ENCODE measurements at places on chromosomes 11 and 22. TPM values are rescaled to one million over a fixed set of nuclear protein-coding genes. Genes with fewer than 3 reads are reported as not detected.

DNA sequence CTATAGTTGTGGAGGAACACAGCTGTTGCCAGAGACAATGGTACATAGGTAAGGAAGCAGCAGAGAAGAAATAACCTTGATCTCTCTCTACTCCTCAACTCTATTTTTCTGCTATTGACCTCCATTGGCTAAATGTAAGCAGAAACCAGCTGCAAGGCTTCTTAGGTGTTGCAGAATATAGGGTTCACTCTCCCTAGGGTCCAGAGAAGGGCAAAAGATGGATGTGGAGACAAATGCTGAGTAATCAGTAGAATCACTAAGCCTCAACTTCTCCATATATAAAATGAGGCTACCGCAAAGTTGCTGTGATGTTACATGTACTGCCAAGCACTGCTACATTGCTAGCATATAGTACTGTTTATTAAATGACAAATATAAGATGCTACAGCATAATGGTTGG, 120.6 kb downstream of the PDE3B start:
- no peak for DNase-seq

Gene SLC7A4
- total RNA-seq, result 0.28 TPM

GRCh38 chr11:118314988-118315411, 10.5 kb downstream of the CD3E start:
- DNase-seq, result no peak

Gene CASP5
- not detected for total RNA-seq

Gene FAM111B
- total RNA-seq, result 1.3 TPM

DNA sequence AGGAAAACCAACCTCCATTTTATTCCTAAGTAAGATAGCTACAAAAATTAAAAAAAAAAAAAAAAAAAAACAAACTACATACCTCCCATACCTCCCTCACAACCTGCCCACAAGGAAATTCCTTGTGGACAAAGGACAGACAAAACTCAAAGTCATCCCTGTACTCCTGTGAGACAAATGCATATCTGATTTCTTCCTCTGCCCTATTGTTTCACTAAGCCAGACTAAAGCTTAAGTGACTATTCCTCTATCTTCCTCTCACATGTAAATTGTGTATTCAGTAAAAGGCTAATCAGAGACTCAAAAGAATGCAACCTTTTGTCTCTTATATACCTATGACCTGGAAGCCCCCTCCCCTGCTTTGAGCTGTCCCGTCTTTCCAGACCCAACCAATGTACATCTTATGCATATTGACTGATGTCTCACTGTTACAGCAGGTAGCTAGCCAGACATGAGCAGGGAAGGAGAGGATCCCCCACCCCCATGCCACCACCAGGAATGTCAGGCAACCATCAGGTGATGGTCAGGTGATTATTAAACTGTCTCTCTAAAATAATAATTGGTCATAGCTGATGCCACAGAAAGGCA, 289.4 kb downstream of the SBF2 start:
- DNase-seq, result no peak

- DNase-seq, result peak; percentile 67
These were observed 1.3 kb upstream of the KDM2A start for GRCh38 chr11:67117672-67118180.

- DNase-seq, result peak; percentile 85
These were observed 12.9 kb downstream of the KRTAP5-5 start for GRCh38 chr11:1642288-1643145.

DNA sequence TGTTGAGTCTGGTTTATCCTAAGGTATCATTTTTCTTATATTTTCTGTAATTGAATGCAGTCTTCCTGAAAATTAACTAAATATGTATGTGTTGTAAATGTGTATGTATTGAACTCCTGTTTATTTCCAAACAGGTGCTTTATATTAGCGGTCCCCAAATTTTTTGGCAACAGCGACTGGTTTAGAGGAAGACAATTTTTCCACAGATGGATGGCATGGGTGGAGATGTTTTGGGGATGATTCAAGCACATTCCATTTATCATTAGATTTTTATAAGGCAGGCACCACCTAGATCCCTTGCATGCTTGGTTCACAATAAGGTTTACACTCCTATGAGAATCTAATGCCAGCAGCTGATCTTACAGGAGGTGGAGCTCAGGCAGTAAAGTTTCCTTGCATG, 210.5 kb upstream of the ANO3 start:
- DNase-seq, result no peak

GRCh38 chr11:8080674-8081590, at the start of gene TUB:
TUB (plus strand) TSS chr11:8081211; CDS start chr11:8081511, 300 bp downstream.
- peak; percentile 69 for DNase-seq

GRCh38 chr22:27247701-27248434, 553.7 kb downstream of the MN1 start:
- DNase-seq, result no peak

- no peak for DNase-seq
These were observed 42.0 kb downstream of the MS4A2 start for GRCh38 chr11:60130496-60130895.

Gene LDHAL6A
- total RNA-seq, result not detected

- no peak for DNase-seq
These were observed 314.6 kb downstream of the LARGE1 start for GRCh38 chr22:33605666-33606065.

Gene EEF1G
- total RNA-seq, result 1,017 TPM

DNA sequence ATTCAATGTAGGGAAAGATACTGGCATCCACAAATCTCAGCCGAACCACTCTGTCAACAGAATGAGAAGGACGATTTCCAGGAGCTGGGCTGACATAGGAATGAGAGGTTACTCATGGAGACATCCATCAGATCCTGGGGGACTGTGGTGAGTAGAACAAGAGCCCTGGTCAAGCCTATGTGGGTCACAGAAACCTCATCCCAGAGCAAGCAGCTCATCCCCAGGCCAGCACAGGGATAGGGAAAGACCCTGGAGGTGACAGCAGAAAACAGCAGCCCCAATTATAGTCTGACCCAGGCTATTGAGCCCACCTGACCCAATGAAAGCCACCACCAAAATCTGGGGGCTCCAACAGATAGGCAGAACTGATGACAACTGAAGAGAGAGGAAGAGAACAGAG, 128.0 kb upstream of the SERPIND1 start:
- no peak for DNase-seq

Gene IL10RA
- total RNA-seq, result 0.12 TPM

Gene TYR
- not detected for total RNA-seq

DNA sequence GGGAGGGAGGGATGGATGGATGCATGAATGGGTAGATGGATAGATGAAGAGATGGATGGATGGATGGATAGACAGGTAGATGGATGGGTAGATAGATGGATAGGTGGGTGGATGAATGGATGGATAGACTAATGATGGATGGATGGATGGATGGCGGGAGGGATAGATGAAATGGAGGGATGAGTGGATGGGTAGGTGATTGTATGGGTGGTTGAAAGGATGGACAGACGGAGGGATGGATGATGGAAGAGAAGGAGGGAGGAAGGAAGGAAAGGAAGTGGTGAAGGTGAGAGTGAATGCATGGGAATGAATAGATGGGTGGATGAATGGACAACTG, 3.7 kb upstream of the TNNT3 start:
- no peak for DNase-seq

Gene SLC6A5
- not detected for total RNA-seq

Gene PDGFD
- total RNA-seq, result 0.45 TPM

DNA sequence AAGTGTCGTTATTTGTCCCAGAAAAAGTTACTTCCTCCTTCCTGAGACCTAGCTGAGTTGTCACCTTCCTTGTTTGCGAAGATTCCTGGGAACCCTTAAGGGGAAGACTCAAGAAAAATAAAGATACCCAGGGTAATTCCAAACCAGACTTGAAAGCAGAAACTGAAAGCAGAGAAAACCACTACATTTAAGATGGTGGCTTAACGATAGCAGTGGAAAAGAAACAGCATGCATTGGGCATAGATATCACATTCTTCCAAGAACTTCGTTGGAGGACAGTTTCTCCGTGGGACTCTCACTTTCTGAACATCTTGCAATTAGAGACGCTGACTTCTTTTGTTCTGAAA, 89.1 kb downstream of the FAM76B start:
- no peak for DNase-seq

- DNase-seq, result no peak
These were observed 484.5 kb downstream of the MN1 start for GRCh38 chr22:27317096-27317495.

- DNase-seq, result no peak
These were observed 90.1 kb downstream of the TEAD1 start for GRCh38 chr11:12764187-12764914.

- no peak for DNase-seq
These were observed 114.0 kb upstream of the SERPIND1 start for GRCh38 chr22:20659920-20660319.

DNA sequence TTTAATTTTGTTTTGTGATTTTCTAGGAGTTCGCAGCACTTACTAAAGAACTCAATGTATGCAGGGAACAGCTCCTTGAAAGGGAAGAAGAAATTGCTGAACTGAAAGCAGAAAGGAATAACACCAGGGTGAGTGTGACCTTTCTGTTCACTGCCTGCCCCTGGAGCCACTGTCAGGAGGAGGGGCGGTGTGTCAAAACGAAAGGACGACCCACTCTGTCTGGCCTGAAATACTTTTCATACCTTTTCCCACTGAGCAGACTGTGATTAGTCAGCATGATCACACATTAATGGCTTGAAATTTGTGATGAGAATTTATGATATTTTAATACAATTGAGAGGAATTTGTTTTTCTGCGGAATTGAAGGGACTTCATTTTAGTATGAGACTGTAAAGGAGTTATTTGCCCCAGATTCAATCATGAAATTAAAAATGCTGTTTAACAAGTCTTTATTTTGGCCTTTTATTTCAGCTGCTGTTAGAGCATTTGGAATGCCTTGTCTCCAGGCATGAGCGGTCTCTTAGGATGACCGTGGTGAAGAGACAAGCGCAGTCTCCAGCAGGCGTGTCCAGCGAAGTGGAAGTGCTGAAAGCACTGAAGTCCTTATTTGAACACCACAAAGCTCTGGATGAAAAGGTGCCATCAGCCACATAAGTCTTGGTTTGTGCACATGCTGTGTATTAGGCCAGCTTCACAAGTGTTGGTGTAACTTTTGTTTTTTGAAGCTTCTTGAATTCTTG, 54.1 kb downstream of the PPFIA1 start:
- no peak for DNase-seq

Gene TMEM135
- total RNA-seq, result 16.8 TPM

DNA sequence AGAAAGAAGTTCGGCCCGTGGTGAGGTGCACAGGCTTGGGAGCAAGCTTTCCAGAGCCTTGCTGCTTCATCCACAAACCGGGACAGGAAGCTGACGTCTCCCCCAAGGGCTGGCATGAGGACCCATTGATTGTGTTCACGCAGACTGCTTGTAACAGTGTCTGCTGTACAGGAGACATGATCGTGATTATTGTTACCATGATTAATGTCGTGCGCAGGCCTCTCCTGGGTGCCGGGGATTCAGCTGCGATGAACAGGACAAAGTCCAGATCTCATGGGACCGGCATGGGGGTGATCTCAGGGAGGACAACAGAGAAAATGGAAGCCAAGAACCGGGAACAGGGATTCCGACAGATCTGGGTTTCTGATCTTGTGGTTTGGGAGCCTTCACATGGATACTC, 219.9 kb downstream of the BRD1 start:
- peak; percentile 58 for DNase-seq

Gene SCN4B
- 0.42 TPM for total RNA-seq

DNA sequence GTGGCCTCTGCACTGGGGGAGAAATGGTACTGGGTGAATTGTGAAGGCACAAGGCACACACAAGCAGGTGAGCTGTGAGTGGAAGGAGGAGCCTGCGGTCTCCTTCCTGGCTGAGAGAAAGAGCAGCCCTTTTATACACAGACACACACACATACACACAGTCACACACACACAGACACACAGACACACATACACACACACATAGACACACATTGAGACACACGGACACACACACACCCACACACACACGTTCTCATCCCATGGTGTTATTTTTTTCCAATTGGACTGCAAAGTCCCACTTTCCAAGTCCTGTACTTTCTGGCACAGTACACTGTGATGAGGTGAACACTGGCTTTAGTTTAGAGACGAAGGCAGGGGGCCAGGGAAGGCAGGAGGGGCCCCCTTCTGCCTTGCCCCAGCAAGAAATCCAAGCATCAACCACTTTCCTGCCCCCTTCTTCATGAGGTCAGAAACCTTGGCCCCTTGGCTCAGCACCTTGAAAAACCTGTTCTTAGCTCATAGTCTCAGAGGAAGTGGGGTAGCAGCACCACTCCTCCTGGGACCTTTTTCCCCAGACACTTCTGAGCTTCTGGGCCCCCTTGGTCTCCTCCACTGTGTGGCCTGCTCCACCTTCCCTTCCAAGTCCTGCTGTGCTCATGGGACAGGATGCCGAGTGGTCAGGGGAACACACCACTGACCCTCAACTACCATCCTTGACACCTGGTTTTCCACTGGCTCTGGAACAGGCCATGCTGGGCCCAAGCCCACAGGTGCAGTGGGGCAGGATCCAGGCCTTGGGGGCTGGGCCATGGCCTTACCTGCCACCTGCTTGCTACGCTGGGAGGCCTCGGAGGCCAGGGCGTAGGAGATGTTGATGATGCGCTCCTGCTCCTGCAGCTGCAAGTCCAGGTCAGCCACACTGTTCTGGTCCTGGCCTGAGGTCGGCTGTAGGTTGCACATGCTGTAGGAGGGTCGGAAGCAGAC, 43.8 kb downstream of the C11orf58 start:
- peak; percentile 52 for DNase-seq

- no peak for DNase-seq
These were observed 4.1 kb downstream of the PITPNM1 start for GRCh38 chr11:67500831-67501715.

DNA sequence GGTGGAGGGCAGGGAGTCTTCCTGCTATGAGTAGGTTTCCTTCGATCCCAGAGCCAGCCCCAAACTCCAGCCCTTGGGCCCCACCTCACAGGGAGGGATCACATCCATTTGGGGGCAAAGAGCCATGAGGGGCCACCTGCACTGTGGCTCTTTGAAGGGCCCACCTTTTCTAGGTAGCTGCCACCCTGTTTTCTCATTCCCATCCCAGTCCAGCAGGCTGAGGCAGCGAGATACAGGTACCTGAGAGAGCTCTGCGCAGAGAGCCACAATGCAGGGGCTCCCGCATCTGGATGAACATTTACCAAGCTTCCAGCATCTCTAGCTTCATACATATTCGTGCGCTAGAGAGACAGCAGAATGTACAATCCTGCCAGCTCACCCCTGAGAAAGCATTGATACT, 16.3 kb downstream of the FXYD6 start:
- no peak for DNase-seq

GRCh38 chr22:46841522-46841921, 79.1 kb downstream of the TBC1D22A start:
- no peak for DNase-seq

GRCh38 chr11:109864834-109865547, 228.2 kb upstream of the ZC3H12C start:
- no peak for DNase-seq

- DNase-seq, result peak; percentile 86
These were observed at the start of gene GNAZ for GRCh38 chr22:23070418-23071229. GNAZ (plus strand) TSS chr22:23070519; CDS start chr22:23095696, 25,177 bp downstream.

Gene TBX10
- not detected for total RNA-seq

GRCh38 chr22:23237201-23237798, 57.0 kb downstream of the BCR start:
- DNase-seq, result no peak

Gene SCGB1A1
- total RNA-seq, result not detected

Gene RASSF10
- total RNA-seq, result not detected
